Renal cortical epithelial cell (primary cell): ENCODE measurements at places on chromosomes 5 and 9. TPM values are rescaled to one million over a fixed set of nuclear protein-coding genes. Genes with fewer than 3 reads are reported as not detected.

Gene WDR70
- 32.3 and 56.5 TPM in 2 replicates for total RNA-seq

Gene ARSI
- 7.3 and 11.7 TPM in 2 replicates for total RNA-seq

Gene DAPK1
- total RNA-seq: 41.0 and 263 TPM in 2 replicates

Gene SPATA6L
- total RNA-seq: 3.8 and 7.3 TPM in 2 replicates

Gene ADGRD2
- not detected in 2 replicates for total RNA-seq

Gene CFAP77
- 0.10 TPM in 1 of 2 replicates, not detected in the other for total RNA-seq

Gene SLCO6A1
- 0.10 TPM in 1 of 2 replicates, not detected in the other for total RNA-seq

Gene ANKRD34B
- total RNA-seq: 4.4 and 4.5 TPM in 2 replicates

DNA sequence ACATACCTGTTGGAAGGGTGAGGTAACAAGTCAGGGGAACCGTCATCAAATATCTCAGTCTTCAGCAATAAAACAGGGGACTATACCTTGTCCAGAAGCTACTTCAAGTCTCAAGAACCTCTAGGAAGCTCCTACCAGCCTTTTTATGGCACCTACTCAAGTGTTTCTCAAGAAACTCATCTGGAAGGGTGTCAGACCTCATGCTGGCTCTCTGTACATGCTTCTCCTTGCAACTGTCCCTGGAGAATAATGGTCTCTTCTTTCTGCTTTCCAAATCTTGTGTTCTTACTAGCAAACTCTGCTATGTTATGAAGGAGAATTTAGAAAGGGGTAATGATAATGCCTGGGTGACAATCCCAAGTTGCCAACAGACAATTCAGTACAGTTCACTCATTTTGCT, 8.3 kb upstream of the PTAR1 start:
- no peak for DNase-seq

- no peak for DNase-seq
These were observed 14.5 kb upstream of the LPAR1 start for GRCh38 chr9:111052791-111053190.

DNA sequence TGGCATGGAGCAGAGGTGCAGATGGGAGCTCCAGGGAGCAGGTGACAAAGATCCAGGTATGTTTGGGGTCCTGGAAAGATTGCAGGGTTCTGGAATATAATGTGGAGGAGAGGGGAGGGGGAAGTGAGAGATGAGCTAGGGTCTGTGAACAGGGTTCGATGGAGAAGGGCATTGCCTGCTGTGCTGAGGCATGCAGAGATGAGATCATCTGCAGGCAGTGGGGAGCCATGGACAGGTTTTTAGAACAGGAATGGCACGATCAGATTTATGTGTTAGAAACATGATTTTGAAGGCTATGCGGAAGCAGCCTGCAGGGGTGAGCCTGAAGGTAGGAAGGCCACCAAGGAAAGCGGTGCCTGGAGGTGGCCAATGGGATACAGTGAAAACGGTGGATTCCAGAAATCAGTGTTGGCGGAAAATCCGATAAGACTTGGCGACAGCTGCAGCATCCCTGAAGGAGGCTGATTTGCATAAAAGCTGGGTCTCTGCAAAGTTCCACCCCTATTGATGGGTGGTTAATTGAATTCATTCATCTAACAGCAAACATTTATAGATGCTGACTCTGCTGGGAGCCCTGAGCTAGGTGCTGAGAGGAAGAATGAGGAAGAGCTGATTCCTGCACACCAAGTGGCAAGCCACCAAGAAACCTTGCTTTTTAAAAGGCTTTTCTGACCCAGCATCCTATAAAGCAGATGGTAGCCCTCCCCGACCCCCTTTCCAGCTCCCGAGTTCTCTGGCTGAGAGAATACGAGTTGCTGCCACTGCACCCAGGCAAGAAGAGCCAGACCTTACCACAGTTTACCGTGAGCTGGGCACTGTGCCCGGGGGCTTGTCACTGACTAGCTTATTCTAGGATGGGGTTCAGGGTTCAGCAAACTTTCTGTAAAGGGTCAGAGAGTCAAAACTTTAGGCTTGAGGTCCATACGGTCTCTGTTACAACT, 139.2 kb upstream of the SMIM23 start:
- DNase-seq: no peak

DNA sequence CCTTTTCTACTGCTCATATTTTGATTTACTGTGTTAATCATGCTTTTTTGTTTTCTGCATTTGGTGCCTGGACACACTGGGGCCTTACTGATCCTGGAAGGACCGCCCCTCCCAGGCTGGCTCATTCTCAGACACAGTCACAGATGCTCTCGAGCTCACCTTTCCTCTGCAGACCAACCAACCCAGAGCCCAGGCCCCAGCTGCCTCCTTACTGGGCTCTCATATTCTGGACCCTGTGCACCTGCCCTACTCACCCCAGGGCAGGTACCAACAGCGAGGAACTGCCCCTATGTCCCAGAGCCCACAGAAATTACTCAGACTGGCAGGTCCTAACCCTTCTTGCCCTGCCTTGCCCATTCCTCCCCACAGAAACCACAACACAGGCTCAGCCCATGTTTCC, 6.6 kb upstream of the OR2V2 start:
- DNase-seq: no peak

DNA sequence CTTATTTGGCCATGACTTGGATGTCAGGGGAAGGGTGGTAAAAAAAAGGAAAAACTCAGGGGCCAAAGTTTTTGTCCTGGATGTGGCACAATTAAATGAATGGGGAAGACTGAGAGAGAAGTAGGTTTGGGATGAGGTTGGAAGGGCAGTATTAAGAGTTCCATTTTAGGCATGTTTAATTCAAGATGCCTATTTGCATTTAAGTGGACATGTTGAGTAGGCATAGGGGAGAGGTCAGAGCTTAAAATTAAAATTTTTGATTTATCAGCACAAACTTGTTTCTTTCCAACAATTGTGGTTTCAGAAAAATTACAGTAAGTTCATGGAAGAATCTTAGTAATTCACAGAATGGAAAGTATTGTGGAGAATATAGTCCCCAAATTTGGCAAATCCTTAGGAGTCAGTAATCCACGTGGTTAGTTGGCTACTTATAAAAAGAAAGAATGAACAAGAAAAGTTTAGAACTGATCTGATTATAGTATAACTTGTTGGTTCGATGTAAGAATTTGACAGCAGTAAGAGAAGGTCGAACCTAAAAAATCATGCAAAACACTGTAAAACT, 265.9 kb downstream of the SAXO1 start:
- no peak for DNase-seq

- DNase-seq: peak; percentile 39
These were observed 22.3 kb downstream of the KLF9 start for GRCh38 chr9:70392189-70392588.

- peak; percentile 92 for DNase-seq
These were observed 11.3 kb downstream of the ANKDD1B start for GRCh38 chr5:75622564-75622963.

DNA sequence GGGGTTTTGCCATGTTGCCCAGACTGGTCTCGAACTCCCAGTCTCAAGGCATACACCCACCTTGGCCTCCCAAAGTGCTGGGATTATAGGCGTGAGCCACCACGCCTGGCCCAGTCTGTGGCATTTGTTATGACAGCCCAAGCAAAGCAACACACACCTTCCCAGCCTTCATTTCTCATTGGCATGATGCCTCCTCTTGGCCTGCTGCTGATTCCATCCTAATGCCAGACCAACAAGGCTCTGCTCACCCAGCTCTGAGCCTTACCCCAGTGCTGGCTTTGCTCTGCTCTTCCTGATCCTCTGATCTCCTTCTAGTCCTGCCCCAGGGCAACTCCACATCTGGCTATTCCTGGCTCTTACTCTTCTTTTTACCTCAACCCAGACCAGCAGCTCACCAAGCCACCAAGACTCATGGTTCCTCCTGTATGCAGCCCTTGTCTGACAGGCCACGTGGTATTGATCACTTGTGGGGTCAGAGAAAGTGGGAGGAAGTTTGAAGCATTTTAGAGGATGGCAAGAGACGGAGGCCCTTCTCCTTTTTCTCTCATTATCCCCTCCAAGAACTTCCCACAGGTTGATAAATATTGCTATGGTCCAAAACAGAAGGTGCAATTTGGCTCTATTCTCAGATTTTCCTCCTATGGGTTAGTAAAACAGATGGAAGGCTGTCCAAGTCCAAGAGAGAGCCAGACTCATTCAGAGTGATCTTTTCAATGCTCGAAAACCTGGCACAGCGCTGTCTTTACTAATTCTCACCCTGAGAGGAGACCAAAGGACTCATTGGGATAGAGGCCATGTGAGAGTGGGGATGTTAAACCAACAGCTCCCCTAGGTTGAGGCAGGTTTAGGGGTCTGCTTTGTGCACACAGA, 958 bp downstream of the CD180 start:
- no peak for DNase-seq

- DNase-seq: no peak
These were observed 45.5 kb upstream of the LARP1 start for GRCh38 chr5:154709368-154710305.

GRCh38 chr5:79284846-79285245, 48.9 kb downstream of the JMY start:
- no peak for DNase-seq

- DNase-seq: no peak
These were observed 7.3 kb downstream of the GRK6 start for GRCh38 chr5:177433658-177434217.

GRCh38 chr5:1888541-1889251, 6.0 kb upstream of the IRX4 start:
- no peak for DNase-seq

- no peak for DNase-seq
These were observed 8.0 kb upstream of the LIX1 start for GRCh38 chr5:97150401-97150800.

DNA sequence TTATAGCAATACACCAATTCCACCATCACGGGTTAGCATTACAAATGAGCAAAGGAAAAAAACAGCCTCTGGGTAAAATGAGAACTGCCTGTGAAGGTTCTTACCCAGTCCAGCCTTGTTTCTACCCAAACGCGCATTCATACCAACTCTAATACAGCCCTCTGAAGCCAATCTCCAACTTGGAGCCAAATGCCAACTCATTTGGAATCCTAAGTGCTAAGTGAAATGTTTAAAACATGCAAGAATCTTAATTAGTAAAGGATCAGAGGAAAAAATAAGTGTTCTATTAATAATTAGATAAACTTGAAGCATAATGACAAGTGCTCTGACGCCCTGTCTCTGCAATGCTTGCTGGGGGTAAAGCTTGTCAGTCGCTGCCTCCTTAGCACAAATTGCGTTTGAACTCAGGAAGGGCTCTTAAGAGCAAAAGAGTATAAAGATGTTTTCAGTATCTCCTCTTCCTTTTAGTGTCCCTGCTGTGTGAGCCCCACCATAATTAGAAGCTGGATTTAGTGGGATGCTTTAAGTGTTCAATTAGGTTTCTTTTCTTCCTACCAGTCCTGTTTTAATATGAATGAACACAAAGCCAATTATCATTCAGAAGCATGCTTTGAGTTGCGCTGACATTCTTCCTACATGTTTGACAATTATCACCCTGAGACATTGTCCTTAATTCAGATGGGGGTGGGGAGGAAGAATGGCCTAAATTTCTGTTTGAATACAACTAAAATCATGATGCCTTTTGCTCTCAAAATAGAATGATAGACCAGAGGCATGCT, 537.6 kb downstream of the DTWD2 start:
- peak; percentile 7 for DNase-seq

DNA sequence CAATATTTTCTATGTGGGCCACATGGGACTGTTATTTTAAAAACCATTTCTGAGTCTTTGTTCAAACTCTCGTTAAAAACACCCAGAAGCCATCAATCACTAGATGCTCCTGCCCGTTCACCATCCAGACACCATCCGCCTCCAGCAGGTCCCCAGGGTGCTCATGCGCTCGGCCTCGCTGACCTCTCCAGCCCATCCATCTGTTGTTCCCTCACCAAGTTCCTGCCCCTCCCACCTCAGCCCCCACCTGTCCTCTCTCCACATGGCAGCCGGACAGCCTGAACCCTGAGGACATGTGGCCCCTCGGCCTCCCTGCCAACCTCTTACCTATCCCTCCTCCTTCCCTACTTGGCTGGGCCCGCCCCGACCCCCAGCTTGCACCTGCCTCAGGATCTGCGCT, 31.6 kb downstream of the NSUN2 start:
- no peak for DNase-seq

- no peak for DNase-seq
These were observed 44.3 kb downstream of the FBN2 start for GRCh38 chr5:128493657-128494329.

GRCh38 chr5:33230467-33231078, 210.2 kb upstream of the TARS1 start:
- no peak for DNase-seq

GRCh38 chr5:40404613-40405012, 275.1 kb upstream of the PTGER4 start:
- no peak for DNase-seq
